Esophagus mucosa (tissue), 1 donor: ENCODE measurements at places on chromosomes 13 and 19. TPM values are rescaled to one million over a fixed set of nuclear protein-coding genes. Genes with fewer than 3 reads are reported as not detected.

EHD2 gene
- 37.0 TPM for total RNA-seq

CEACAM3 gene
- total RNA-seq: not detected

GPR183 gene
- 0.76 TPM for total RNA-seq

RAB3A gene
- total RNA-seq: 1.1 TPM

SPACA4 gene
- total RNA-seq: 0.64 TPM

PINLYP gene
- 9.1 TPM for total RNA-seq

GRCh38 chr13:102643656-102644055 is 46.9 kb downstream of the TPP2 start:
- ATAC-seq: no peak

DNA sequence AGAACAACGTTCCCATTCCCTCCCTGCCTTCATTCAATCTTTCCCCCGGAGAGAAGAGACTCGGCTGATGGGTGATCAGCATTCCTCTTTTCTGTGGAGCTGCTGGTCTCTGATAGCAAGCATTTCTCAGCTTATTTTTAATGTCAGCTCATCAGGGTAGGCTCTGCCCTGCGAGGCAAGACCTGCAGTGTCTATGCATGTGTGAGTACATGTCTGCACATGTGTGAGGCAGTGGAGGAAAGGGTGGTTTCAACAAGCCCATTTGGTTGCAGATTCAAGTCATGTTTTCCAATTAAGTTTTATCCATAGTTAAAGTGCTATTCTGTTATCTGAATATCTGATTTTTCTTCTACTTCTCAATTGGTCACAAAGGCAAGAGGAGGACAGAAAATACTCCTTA is 19.5 kb downstream of the SLC10A2 start:
- peak; percentile 74 for ATAC-seq

- ATAC-seq: no peak
These were observed 131.1 kb upstream of the GJB6 start for GRCh38 chr13:20363172-20363571.

DNA sequence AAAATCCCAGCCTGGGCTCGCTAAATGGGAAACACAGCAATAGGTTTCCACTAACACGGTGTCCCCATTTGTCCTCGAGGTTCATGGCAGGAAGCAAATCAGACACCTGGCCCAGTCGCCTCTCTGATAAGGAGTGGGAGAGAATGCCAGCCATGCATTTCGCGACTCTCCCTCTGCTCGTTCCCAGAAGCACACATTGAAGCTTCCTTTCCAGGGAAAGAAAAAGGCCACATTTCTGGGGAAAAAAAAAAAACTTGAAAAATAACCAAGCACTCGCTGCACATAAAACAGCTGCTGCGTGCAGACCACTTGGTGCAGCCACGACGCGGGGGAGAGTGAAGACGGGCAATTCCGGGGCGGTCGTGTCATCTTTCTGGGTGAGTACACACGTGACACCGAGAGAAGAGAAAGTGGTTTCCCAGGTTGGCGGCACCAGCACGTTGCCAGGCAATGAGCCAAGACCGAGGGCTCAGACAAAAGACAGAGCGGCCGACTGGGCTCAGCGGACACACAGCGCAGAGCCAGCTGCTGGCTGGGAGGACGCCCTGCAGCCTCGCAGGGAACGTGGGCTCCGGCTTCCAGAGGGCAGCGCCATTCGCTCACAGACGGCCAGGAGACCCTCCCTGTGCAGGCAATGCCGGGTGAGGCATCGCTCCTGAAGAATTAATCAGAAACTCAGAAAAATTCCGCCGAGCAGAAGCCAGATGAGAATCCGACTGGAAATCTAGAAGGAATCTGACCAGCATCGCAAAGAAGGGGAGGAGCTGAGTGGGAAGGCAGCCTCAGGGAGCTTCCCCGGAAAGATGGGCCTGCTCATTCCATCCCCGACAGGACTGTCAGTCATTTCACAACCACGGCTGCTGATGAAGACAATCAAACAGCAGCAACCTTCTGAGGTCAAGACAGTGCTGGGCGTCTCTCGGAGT is 83.2 kb upstream of the IRS2 start:
- ATAC-seq: peak; percentile 36

DNA sequence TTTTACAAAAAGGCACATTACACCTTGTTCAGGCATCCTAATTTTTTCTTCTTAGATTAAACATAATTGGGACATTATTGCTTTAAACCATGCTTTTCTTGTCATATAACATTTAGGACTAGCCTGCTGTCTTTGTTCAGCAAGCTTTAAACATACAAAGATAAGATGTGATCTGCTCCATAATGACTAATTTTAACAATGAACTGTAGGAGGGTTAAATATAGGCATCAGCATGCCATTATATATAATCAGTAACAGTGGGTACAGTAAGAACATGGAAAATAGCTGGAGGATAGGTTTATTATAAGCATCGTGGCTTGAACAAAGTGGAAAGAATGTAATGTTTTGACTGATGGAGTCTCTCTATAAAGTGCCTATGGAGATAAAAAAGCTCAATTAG is 661.7 kb downstream of the SLITRK6 start:
- ATAC-seq: no peak
